Adipocyte (in vitro differentiated cells): ENCODE measurements at places on chromosomes 13 and 19.

DNA sequence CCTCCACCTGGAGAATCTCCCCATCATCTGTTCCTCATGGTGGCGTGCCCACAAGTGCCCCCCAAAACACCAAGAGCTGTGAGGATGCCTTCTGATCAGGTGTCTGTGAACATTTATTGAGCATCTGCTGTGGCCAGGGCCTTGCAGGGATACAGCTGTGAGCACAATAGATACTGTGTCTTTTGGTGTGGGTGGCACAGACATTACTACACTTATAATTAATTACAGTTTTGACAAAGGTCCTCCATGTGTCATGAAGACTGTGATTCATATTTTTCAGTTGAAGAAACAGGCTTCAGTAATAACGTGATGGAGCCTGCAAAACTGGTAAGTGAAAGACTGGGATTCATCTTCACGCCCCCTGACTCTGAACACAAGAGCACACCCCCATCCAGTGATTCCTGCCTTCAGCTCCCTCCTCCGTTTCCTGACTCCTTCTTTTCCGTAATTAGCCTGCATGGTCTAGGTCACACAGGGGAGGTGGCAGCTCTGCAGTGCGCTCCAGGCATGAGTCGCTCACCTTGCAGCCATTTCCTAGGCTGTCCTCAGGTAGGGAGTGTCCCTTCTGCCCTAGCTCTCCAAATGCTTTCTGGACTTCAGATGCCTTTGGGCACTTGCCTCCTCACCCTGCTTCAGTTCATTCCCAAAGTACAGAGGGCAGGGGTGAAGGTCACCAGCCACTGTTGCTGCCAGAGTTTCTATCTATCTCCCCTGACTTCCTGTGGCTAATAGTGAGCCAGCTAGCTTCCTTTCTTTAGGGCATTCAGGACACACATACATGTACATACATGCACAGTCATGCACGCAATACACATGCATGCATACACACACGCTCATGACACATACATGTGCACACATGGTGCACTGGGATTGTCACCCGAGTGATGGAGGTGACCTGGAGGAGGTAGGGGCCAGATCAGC is 66.5 kb downstream of the SIAH3 start:
- no peak for DNase-seq

DNA sequence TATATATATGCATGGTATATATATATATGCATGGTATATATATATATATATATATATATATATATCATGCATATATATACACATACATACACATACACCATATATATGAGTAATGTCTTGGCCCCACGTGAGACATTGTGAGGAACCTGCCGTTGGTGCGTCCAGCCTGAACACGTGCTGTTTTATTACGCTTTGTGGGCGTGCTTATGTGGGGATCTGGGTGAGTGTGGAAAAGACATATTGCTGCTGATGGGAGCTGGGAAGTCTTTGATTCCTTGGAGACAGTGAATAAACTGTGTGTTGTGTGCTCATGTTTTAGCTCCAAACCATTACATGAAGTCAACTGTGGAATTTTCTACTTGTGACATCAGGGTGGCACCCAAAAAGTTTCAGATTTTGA is 28.9 kb downstream of the KCTD15 start:
- no peak for DNase-seq

DNA sequence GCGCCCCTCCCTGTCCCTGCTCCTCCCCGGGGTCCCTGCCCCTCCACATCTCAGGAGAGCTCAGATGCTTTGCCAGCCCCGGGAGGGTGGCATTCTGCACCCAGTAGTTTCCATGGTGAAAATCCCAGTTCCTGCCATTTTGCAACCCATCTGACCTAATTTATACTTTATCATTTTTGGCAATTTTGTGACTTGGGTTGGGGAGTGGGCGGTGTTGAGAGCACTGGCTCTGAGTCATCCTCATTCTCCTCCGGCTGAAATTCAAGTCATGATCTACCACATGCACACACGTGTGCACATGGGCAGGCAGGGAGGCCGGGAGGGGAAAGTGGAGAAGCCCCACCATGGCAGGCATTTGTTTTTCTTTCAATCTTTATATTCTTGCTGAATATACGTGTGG is 208.6 kb downstream of the URI1 start:
- no peak for DNase-seq

DNA sequence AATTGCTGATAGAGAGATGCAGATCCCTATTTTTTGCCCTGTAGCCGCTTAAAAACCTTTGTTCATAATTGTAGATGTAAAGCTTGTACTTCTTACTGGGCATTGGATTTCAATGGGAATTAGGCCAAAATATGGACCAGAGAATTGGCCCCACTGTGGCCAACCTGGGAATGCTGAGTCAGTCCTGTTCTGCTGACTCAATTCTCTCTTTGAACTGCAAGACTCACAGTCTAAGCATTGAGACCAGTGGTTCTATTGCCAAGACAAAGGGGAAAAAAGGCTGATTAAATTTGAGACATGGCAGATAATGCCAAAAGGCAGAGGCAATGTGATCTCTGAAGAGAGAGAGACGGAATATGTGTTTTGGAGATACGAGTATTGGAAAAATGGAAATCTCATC is 72.5 kb upstream of the UBL3 start:
- peak; percentile 63 for DNase-seq

DNA sequence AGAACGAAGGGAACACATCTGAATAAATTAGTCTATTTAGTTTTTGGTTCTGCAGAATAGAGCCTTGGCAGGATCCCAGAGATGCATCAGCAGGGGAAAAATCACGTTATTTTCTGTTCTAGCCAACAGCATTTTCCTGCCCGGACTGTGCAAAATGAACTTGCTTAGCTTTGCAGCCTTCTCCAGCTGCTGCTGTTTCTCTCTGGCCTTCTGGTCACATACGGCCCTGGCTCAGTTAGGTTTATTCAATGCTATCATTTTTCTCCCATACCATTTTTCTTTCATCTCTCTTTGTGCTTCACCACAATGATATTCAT is 110.4 kb upstream of the KL start:
- no peak for DNase-seq

DNA sequence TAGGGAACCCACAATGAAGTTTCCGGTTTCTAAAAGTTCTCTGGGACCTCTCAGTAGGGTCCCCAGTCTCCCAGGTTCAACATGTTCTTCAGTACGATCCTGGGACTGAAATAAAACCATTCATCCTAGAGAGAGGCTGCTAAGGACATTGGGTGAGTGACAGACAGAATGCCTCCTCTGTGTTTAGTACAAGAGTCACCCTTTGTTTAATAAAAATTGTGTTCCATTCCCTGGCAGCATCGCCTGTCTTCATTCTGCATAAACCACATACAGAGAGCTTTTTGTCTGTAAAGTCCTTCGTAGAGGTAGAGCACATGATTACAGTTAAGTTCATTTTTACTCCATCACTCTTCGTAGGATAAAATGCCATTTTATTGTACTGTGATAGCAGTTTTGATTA is 95.3 kb upstream of the GPR12 start:
- no peak for DNase-seq

DNA sequence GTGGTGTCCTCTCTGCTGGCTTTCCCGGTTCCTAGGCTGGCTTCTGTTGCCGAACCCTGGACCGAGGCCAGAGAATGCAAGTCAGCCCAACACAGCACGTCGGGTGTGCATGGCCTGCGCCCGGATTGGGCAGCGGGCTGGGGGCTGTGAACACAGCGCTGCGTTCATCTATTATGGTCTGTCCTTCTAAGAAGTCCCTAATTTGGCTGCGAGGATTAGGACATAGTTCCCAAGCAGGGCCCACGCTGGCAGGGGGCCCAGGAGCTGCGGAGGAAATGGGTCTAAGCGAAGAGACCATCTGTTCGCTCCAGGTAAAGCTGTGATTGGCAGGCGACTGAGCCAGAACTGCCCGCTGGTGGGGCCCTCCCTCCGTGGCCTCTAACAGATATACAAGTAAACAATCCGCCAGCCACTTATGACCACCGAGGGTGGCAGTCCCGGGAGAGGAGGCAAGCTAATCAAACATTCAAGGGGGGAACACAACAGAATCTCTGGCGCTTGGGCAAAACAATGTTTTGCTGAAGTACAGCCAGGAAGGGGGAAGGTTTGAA is 6.0 kb downstream of the SYCE2 start:
- peak; percentile 59 for DNase-seq

DNA sequence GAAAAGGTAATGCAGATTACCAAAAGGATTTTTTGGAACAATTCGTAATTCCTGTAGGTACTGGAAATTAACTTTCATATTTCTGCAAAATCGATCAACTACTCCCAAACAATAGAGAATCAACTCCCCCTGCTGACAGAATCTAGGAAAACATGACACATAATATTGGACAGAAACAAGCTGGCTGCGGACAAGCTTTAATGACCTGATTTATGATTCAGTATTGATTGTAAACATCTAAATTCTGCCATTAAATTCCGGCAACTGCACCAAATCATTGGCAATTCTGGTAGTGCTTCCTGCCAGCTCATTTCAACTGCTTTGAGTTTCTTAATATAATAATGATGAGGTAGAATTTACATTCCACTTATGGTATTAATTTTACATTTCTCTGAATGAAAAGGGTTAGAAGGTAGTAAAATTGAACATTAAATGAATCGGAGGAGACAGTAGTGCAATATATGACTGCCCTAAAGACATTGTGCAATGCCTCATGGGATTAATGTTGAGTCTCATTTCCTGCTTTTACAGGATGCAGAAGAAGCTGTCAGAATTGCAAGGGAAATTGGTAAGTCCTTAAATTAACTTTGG is 146.5 kb downstream of the PCCA start:
- DNase-seq, result peak; percentile 82

DNA sequence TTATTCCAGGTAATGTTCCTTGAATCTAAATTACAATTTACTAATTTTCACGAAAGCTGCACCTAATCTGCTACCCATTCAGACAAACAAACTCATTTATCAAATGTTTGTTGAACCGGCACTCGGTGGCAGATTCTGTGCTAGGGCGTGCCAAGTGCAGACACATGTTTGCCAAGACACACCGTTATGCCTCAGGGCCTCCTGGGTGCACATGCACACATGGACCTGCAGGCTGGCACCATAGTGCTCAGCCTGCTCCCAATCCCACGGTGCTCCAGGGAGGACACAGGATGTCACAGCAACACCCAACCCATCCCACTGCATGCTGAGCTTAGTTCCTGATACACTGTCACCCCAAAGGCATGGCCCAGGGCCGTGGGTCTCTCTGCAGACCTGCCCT is 7.7 kb downstream of the SCGB2B2 start:
- DNase-seq, result no peak

DNA sequence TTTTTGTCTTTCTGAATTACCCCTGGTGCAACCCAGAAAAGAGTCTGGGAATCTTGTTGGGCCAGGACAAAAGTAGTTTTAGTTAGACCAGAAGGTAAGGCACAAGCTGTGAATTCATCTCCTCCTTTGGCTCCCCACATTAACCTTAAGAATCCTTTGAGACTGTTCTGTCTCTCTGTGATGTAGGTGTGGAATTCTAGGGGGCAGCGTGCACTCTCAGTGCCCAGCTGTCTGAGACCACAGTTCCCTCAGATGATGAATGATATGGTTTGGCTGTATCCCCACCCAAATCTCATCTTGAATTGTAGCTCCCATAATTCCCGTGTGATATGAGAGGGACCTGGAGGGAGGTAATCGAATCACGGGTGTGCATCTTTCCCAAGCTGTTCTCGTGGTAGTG is 43.9 kb downstream of the ZNF506 start:
- no peak for DNase-seq

GRCh38 chr19:12293777-12294248 is 870 bp downstream of the ZNF44 start:
- peak; percentile 88 for DNase-seq

DNA sequence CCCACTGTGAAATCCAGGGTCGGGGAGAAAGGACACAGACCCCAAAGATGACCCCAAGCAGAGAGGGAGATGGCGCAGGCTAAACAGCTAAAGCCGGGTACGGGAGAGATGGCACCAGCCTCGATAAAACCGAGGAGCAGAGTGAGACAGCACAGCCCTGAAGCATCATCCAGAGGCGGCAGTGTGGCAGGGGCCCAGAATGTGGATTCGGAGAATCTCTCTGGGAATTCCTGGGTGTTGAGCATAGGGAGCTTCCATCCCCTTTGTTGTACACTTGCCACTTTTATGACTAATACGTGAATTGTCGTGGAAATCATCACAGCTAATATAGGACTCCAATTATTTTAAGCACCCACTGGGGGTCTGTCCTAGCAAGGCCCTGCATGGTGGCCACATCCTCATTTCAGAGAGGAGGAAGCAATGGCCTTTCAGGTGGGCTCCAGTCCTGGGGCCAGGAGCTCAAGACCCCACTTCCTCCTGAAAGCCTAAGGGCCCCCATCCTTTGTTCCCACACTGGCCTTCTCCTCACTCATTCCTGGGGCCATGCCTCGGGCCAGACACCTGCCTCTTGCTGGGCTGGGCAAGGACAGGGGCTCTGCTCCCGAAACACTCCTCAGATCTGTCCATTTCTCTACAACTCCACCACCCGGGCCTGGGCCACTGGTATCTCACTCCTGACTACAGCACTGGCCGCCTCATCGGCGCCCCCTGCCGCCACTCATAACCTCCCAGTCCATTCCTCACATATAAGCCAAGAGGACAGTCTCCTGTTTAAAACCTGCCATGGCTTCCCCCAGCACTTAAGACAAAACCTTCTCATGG is 29.3 kb upstream of the ATP1A3 start:
- peak; percentile 31 for DNase-seq

GRCh38 chr13:84096216-84096615 is 213.9 kb upstream of the SLITRK1 start:
- DNase-seq, result peak; percentile 4

DNA sequence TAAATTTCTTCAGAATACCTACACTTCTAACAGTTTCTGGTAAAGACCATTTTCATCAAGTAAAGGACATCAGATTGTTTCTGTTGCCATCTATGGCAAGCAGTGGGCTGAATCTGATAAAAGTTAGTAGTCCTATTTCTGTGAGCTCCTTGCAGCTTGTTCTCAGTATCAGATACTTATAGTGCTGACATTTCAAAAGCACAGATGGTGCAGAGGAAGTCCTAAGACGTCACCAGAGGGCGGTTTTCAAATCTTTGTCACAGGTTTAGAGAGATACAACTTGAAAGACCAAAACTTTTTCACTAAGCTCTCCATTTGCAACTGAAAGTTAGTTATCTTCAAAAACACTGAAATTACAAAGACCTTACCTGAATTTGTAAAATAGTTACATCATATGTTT is 719.8 kb downstream of the SLITRK1 start:
- no peak for DNase-seq
